ENCODE measurements at places on chromosomes 4 and X. TPM values are rescaled to one million over a fixed set of nuclear protein-coding genes. Genes with fewer than 3 reads are reported as not detected.

- no peak for DNase-seq
These were observed 35.0 kb downstream of the NUDT11 start for GRCh38 chrX:51461053-51462044.

DNA sequence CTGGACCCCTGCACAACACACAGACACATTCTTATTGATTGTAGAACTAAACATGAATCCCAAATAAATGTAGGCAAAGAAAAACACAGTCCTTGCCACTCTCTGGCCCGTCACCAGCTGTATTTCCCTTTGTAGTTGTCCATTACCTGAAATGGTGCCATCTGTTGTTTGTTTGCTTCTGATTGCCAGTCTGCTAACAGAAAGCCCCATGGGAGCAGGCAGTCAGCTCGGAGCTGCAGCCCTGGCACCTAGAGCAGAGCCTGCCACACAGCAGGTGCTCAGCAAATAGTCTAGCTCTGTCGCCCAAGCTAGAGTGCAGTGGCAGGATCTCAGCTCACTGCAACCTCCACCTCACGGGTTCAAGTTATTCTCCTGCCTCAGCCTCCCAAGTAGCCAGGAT, 28.9 kb downstream of the CPLX1 start:
- no peak for DNase-seq

- no peak for DNase-seq
These were observed 288.3 kb upstream of the GALNTL6 start for GRCh38 chr4:171524903-171525302.

- DNase-seq: no peak
These were observed 729.0 kb upstream of the AADAT start for GRCh38 chr4:170818786-170819185.

- DNase-seq: no peak
These were observed 234.0 kb upstream of the SLIT2 start for GRCh38 chr4:20017777-20018115.

GRCh38 chrX:132365490-132365889, 123.3 kb downstream of the MBNL3 start:
- no peak for DNase-seq

- no peak for DNase-seq
These were observed 33.3 kb downstream of the BBS12 start for GRCh38 chr4:122765692-122766352.

DNA sequence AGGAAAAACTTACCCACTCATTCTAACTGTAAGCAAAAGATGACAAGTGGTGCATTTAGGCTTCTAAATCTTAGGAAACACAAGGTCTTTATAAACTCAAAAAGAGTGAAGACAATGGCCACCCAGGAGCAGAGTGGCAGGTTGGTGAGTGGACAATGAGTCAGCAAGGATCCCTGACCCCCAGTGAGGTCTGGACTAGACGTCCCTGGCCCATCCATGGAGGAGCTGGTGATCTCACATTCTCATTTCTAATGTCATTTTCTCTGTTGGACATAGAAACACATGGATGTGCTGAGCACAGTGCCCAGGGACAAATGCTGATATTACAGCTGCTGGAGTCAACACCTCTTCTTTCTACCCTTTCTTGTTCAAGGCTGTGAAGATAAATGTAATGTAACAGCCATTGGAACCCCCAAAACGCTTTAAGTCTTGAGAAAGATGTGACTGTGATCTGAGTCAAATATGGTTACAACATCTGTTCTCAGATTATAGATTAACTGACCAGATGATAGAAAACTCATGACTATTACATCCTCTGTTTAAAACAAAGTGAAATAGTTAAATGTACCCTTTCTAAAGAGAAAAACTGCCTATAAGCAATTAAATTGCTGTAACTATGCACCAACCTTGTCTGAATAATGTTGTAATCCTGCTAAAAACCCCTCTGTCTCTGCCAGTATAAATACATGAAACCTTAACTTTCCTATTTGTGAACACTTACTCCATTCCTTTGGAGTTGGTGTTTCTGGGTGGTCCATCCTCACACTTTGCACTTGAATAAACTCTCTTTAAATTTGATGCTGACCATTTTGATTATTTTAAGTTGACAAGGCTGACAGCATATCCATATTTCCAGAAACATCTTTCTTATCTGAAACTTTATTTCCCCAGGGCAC, 92.7 kb downstream of the USP46 start:
- no peak for DNase-seq

DNA sequence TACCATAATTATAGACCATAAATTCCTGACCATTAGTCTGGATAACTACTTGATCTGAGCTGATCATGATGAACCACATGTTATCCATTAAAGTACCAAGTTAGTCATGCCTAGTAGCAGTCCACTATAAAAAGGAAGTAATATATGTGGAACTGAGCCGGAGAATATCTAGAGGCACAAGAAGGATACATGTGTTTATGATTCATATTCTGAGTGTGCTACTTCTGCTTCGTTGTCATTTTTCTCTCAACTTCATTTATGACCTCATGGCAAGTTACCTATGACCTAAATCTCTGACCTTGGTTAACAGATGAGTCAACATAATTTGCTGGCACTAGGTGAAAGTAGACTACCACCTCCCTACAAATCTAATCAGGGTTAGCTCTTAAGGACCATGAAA, 56.5 kb upstream of the ANKRD17 start:
- DNase-seq: no peak

GRCh38 chrX:39837688-39838087, 260.1 kb downstream of the BCOR start:
- no peak for DNase-seq

GRCh38 chrX:12922599-12922919, 16.1 kb downstream of the TLR8 start:
- DNase-seq: no peak

GRCh38 chr4:124459196-124459940, 253.2 kb downstream of the ANKRD50 start:
- no peak for DNase-seq

- DNase-seq: peak; percentile 40
These were observed 14.5 kb downstream of the SPACA5 start for GRCh38 chrX:48021026-48021900.

GRCh38 chrX:44308869-44309268, 34.6 kb downstream of the EFHC2 start:
- no peak for DNase-seq

DNA sequence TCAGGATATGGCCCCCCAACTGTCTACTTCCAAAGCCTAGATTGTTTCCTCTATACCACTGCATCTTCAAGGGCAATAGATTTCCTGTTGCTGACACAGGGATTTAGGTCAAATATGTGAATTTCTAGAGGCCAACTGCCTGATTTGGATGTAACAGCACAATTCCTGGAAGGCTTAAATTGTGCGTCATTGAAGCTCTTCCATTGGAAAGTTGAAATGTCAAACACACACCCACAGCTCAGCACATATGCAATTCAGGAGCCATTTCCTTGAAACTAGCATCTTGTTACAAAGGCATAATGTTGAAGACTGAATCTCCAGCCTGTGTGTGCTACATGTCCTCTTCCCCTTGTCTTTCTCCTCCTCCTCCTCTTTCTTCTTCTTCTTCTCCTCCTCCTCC, 158.6 kb downstream of the STK32B start:
- DNase-seq: no peak

DNA sequence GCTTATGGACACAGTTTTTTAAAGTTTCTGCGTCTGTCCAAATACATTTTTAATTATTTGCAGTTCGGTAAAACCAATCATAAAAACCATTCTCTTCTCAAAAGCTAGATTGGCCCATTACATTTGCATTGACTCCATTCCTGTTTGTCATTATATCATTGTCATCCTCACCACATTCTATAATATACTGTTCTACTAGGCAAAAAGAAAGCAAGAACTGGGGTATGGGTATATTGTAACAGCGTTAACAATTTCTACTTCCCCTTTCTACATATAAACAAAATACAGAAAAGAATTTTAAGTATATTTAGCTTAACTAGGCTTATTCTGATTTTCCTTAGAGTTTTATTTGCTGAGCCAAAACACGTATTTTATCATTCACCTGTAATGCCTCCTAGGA, 91.8 kb downstream of the RAP1GDS1 start:
- no peak for DNase-seq

- no peak for DNase-seq
These were observed 27.4 kb downstream of the ADH5 start for GRCh38 chr4:99061048-99061700.

DNA sequence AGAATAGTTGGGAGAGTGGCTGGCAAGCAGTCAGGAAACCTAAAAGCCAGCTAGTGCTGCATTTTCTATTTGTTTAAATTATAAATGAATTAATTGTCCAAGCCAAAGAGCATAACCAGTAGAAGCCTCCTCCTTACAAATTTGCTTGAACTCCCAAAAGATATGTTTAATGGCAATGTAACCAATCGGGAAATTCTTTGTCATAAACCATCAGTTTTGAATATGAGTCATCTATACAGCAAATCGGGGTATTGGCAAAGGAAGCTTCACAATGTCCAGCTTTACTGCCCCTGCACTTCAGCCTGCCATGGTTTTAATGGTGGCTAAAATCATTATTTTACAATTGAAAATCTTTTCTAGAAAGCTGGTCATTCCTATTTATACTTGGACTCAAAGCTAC, 216.6 kb downstream of the SHROOM3 start:
- DNase-seq: no peak

DNA sequence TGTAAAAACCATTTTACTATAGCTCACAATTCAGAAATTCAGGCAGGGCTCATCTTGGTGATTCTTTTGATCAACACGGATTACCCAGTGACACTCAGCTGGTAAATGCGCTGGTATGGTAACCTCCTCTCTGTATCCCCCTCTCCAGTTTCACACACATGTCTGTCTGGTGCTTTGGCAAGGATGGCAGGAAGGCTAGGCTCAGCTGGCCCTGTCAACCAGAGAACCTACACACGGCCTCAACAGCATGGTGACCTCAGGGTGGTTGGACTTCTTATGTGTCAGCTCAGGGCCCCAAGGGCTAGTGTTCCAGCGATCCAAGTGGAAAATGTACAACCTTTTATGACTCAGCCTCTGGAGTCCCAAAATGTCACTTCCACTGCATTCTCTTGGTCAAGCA, 55.7 kb upstream of the EOLA2 start:
- DNase-seq: no peak

- no peak for DNase-seq
These were observed 91.3 kb downstream of the NKX6-1 start for GRCh38 chr4:84407554-84408407.

DNA sequence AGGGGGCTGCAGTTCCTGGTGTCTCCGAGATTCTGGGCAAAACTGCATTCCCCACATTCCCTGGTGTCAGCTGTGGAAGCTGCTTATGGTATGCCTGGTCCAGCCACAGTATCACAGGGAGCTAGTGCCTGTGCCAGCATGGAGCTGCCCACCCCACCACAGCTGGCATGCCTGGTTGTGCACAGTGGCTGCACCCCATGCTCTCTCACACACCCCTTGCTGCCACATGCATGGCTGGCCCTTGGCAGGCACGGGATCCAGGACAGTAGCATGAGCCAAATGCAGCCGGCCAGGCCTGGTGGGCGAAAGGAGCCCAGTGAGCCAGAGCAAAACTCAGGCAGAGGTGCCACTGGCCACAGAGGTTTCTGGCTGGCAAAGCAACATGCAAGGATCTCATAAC, 418.0 kb upstream of the SPOCK3 start:
- no peak for DNase-seq

DNA sequence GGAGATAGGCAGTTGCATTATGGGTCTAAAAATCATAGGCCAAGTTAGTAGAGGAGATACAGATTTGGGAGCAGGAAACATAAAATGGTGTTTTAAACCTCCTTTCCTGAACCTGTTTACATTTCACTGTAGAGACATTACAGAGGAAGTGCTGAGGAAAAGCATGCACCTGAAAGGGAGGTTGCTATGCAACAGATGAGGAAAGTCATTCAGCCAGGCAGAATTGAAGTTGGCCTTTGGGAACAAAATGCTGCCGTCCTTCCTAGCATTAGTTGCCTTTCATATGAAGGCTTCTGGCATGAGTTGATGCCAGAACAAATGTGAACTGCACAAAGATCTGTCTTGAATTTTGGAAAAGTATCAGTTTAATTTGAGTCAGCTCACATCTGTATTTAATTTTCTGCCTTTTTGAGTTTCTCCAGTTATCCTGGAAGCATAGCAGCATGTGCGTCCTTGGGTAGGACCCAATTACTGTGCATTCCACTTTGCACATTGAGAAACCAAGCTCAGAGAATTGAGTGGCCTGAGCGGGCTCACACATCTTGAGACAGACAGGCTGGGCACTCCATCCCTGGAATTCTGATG, 38.2 kb downstream of the MAGED1 start:
- no peak for DNase-seq

- no peak for DNase-seq
These were observed 179.1 kb upstream of the NDST4 start for GRCh38 chr4:115292320-115293092.

DNA sequence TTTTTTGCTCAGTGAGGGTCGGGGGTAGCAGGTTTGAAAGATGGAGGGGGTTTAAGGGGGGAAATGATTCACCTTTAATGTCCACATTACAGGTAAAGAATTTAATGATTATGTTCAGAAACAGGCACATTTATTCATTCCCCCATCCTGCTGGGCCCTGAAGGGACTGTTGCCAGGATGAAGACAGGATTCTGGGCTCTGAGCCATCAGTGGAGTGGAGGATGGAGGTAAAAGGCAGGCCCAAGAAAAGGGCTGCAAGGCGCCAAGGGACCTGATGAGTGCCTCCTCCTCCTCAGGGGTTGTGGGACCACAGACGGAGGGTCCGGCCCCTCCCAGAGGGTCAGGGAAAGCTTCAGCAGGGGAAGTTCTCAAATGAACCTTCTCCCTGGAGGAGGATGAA, 40.4 kb upstream of the PROM1 start:
- no peak for DNase-seq

GRCh38 chr4:135365065-135365464, 1163.5 kb upstream of the PABPC4L start:
- no peak for DNase-seq

DNA sequence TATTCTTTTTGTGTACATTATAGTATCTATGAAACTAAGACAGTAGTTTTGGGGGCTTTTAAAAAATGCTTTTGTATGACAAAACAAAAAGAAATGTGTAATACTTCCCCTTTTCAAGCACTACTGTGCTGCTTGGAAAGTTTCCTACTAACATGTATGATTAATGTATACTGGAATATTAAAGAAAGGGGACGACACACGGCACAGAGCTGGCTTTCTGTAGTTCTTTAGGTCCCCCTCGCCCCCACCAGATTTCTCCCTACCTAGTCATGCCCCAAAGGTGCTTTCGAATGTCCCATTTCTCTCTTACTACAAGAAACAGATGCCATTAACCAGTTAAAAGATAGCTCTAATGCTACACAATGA, 1.6 kb upstream of the AP1S2 start:
- DNase-seq: no peak

DNA sequence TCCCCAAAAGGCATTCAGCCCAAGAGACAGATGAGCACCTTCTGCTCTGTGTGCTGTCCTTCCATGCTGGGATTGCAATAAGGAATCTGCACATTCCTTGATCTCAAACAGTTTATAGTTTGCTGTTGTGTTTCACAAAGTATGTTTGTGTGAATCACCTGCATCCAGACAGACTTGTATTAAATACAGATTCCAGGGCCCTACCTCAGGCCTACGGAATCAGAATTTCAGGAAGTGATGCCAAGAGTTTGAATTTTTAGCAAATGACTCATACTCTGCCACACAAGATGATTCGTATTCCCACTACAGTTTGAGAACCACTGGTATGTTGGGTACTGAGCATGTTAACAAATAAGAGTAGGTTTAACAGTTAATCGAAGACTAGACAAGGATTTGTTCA, 7.0 kb downstream of the VAMP7 start:
- no peak for DNase-seq

The PPID gene
- 28.9 TPM for total RNA-seq

The FAM149A gene
- total RNA-seq: 31.0 TPM

The RAB41 gene
- total RNA-seq: not detected

The SLC49A3 gene
- total RNA-seq: 0.82 TPM

The MRPS18C gene
- total RNA-seq: 35.9 TPM

The EMCN gene
- 2.9 TPM for total RNA-seq

The CLDN22 gene
- total RNA-seq: not detected

Measured in frontal cortex (tissue), 4 donors.